ENCODE measurements at places on chromosomes 1 and 21.

- DNase-seq, result no peak
These were observed 44.0 kb downstream of the ATP2B4 start for GRCh38 chr1:203670594-203670993.

- no peak for DNase-seq
These were observed 787 bp downstream of the JAK1 start for GRCh38 chr1:64965366-64966157.

DNA sequence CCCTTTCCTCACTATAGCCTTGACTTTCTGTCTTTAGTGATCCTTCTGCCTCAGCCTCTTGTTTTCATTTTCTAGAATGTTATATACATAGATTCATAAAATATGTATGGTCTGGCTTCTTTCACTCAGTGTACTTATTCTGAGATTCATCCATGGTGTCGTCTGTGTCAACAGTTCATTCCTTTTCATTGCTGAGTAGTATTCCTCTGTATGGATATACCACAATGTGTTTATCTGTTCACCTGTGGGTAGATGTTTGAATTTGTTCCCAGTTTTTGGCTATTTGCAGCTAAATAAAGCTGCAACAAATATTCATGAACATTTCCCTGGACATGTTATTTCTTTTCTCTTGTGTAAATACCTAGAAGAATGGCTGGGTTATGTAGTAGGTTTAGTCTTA, 131.8 kb downstream of the PCNX2 start:
- DNase-seq, result no peak

DNA sequence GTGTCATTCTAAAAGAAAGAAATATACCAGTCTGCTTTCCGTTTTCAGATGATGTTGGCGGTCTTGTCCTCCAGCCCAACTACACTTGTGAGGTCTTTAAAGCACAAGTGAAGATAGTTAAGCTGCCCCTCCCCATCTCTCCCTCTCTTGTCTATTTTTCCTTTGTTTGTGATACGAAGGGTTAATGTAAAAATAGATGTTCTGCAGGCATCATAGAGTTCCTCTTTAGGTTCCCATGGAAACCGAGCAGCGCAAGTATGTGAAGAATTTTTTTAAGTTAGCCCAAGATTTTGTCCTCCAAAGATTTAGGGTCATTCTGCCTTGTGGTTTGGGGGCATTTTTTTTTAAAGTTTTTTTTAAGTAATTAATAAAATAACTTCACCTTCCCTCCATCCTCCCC, 232.4 kb upstream of the AJAP1 start:
- DNase-seq, result no peak

DNA sequence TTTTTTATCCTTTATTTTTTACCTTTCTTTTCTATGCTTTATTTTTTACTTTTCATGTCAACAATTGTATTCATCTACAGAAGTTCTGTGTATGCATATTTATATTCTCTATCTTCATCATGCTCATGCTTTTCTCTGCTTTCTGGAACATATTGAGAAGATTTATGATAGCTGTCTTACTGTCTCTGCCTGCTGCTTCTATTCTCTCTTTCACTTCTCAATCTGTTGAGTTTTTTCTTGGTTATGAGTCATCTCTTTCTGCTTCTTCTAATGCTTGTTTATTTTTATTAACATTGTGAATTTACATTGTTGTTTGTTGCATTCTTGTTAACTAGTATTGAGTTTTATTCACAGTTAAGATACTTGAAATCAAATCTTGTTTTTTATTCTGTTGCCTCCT, 22.6 kb downstream of the F5 start:
- DNase-seq, result no peak

DNA sequence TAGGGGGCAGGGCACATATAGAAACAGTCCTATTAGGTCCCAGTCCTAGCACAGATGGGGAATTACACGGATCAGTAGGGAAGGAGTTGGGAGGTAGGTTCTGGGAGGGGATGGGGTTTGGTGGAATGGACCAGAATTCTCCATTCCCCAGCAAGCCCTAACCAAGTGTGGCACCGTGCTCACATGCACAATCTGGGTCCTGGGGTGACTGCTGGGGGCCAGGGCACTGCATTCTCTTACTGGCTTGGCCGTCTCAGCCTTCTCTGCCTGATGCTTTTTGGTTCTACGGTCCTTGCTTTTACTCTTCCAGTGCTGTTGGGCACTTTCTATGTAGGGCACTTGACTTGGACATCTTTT, 53.9 kb downstream of the NENF start:
- no peak for DNase-seq

- DNase-seq, result no peak
These were observed 241.9 kb downstream of the DNM3 start for GRCh38 chr1:172083191-172083590.

DNA sequence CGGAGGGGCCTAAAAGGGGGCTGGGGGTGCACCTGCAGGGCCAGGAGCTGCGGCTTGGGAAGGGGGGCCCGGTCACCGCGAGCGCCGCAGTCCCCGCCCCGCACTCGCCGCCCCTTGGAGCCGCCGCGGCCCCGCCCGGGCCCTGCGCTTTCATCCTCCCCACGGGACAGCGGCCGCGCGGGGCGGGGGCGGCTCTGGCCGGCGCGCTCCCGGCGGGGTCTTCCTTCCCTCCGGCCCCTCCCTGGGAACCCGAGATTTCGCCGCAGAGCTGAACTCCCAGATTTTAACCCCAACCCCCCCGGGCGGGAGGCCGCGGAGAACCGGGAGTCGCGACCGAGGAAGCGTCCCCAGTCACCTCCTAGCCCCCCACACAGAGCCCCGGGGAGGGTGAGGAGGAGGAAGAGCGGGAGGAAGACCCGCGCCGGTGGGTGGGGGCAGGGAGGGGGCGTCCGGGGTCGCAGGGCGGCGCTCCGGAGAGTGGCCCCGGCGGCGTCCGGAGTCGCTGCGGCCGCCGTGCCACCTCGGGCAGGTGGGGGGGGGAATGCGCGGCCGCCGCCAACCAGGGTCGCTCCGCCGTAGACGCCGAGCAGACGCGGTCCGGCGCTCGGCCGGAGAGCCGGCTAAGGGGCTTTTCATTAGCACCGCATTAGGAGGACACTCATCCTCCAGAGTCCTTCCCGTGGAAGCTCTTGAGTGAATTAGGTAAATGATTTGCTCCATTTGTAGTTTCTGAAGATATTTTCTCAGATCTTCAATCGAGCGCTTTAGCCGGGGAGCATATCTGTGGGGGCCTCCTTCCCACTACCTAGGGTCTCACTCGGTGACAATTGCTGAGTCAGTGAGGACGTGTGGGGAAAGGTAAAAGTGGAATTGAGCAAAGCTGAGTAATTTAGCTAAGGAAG, 31.6 kb upstream of the NFIA start:
- DNase-seq, result no peak

DNA sequence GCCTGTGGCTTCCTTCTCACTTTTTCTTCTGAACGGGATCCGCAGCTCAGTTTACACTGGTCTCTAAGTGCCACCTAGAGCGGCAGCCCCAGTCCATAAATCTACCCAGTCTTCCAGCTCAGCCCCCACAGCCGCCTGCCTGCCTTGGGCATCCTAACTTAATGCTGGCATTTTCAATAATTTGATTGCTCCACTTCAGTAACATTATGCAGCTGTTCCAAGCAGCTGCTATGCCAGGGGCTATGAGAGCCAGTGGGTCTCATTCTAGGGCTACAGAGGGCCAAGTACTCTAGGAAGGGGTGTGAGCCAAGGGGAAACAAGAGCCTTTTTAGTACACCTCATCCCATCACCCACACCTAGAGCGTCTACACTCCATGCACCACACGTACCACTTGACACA, 48.4 kb upstream of the COA6 start:
- no peak for DNase-seq

DNA sequence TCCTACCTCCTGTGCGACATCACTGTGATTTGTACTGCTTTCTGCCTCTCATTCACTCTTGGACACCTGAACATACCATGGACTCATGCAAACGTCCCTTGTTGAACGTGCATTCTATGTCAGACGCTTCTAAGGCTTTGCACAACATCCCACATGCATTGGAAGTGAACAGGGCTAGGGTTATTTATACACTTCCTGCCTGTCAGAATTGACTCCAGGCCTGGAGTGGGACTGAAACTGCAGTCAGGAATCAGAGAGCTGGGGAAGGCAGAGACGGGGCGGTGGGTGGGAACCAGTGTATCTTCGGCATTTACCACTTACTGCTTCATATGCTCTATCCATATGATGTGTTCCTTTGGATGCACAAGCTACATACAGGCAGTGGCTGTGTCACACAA, 81.4 kb upstream of the GALNT2 start:
- DNase-seq, result no peak

GRCh38 chr21:46025113-46025770, 43.7 kb downstream of the COL6A1 start:
- DNase-seq, result no peak

DNA sequence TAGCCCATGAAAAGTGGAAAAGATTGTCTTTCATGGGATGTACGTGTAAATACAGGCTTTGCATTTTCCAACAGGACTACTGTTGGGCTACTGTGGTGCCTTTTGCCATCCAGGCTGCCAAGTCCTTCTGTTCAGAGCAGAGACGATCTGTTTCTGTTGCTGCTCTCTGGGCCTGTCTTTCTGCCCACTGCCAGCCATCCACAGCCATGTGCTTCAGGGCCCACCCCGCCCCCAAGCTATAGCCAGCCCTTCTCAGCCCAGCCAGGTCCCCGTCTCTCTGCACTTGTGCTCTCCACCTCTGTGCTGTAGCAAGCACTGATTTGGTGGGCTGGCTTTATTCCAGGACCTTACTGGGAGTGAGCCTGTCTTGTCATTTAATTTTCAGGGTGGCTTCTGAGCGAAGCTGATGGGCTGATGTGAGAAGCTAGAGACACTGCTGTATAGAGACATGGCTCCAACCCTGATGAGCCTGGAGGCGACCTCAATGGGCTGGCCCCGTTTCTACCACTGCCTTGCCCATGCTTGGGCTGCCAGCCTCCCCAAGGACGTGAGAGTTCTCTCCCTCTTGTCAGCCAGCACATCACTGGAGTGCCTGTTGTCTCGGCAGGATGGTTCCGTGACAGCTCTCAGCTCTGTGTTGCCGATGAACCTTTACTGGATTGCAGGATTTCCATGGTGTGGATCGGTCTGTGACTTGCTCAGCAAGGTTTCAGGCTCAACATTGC, 137.8 kb downstream of the PEX14 start:
- no peak for DNase-seq

DNA sequence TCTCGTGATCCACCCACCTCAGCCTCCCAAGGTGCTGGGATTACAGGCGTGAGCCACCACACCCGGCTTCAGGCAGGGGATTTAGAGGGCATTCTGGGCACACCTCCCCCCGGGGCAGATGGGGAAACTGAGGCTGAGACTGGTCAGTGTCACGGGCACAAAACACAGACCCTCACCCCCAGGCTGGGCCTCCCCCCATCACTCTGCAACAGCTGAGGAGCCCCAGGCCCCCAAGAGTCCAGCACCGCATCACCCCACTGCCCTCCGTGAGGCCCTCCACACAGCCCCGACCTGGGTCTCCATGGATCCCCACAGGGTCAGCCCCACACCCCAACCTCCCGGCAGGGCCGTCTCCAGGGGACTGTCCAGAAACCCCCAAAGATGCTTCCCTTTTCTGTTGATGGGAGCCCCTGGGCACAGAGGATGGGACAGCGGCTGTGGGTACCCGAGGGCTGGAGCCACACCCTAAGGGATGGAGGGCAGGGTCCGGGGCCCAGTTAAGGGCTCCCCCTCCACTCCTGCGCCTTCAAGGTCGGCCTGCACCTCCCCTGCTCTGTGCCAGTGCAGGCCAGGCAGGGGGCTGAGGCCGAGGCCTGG, 11.0 kb downstream of the TNFRSF14 start:
- no peak for DNase-seq

- no peak for DNase-seq
These were observed at the start of gene LRRC39 for GRCh38 chr1:100178091-100178490. Gene LRRC39, minus strand, starts transcription at chr1:100178256. Its CDS starts 9,740 bp downstream, at chr1:100168516.

DNA sequence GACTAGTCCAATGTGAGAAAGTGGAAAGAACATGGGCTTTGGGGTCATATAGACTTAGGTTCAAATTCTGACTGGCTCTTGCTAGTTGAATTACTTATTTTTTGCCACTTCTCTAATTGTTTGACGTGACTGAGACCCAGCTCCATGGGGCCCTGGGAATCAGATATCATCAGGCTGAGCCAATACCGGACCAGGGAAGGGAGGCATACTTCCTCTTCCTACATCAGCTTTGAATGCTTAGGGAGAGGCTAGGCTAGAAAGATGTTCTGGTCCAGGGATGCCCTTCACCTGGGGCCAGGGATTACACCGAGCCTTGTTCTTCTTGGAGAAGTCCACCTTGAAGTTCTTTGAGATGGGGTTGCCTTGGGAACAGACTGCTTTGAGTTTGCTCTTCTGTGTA, 3.7 kb upstream of the NR1I3 start:
- DNase-seq, result no peak

- DNase-seq, result no peak
These were observed 4.8 kb downstream of the ZNF672 start for GRCh38 chr1:248842781-248843331.

GRCh38 chr1:41414296-41414695, 53.1 kb downstream of the FOXO6 start:
- DNase-seq, result no peak

DNA sequence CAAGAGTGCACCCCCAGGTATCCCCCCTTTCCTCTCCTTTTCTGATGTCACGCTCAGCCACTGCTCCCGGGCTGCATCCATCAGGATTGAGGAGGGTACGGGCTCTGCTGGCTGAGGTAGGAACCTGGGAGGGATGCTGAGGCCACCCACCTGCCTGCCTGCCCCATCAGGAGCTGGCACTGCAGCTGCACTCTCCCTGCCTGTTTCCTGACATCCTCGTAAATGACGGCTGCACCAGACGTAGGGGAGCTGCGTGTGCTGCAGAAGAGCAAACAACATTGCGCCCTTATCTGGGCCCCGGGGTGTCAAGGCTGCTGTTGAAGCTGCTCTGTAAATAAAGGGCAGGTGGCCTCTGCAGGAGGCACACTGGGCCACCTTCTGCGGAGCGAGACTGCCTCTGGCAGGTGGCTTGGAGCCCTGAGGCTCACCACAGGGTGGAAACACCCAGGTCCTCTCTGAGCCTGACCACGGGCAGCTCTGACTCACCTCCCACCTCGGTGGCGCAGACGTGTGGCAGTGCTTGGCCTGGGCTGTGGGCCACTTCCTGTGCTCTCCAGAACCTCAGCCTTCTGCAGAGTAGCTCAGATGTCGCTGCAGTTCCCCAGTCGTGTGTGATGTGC, 30.9 kb downstream of the SNAP47 start:
- no peak for DNase-seq

DNA sequence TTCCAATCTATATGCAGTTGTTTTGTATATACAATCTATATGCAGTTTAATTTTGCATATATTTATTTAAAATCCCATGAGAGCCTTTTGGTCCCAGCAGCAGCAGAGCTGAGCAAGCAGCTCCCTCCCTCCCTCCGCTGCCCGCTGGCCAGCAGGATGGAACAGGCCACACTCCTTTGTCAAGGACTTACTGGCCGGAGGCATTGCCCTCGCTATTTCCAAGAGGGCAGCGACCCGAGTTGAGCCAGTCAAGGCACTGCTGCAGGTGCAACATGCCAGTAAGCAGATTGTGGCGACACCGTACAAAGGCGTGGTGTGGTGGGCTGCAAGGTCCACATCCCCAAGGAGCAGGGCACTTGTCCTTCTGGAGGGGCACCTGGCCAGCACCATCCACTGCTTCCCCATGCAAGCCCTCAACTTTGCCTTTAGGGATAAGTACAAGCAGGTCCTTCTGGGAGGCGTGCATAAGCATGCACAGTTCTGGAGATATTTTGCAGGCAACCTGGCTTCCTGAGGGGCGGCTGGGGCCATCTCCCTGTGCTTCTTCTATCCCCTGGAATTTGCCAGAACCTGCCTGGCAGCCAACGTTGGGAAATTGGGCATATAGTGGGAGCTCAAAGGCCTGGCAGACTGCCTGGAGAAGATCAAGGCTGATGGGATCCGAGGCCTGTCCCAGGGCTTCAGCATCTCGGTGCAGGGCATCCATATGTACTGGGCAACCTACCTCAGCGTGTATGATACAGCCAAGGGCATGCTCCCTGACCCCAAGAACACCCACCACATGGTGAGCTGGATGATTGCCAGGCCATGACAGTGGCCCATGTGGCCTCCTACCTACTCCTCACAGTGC, 92.2 kb downstream of the OSBPL9 start:
- no peak for DNase-seq

Data from hippocampal formation (tissue), 2 donors.